Breast epithelium (tissue), 4 donors: ENCODE measurements at places on chromosomes 13 and 19.

- DNase-seq: peak; percentile 63
- H3K4me1 ChIP-seq: no peaks in the 10 kb centered on the region
- H3K4me3 ChIP-seq: no peak overlapping the region
- no peaks in the 10 kb centered on the region for H3K36me3 ChIP-seq
- H3K27me3 ChIP-seq: no peaks in the 10 kb centered on the region
Observed at GRCh38 chr19:41031916-41032315, 40.8 kb downstream of the CYP2B6 start.

- H3K36me3 ChIP-seq: no peaks in the 10 kb centered on the region
- peak overlapping the region; percentile 89 for H3K27ac ChIP-seq
- H3K4me1 ChIP-seq: no peaks in the 10 kb centered on the region
Observed at GRCh38 chr13:40221460-40222201, 444.8 kb downstream of the FOXO1 start.

- H3K4me1 ChIP-seq: no peaks in the 10 kb centered on the region
- H3K27me3 ChIP-seq: no peaks in the 10 kb centered on the region
- no peak for DNase-seq
- peak overlapping the region; percentile 13 for H3K27ac ChIP-seq
- H3K36me3 ChIP-seq: no peaks in the 10 kb centered on the region
Observed at GRCh38 chr19:3543150-3544057, 4.4 kb downstream of the TEKTIP1 start.

- no peak overlapping the region for H3K4me3 ChIP-seq
- H3K27ac ChIP-seq: no peak overlapping the region
- no peaks in the 10 kb centered on the region for H3K27me3 ChIP-seq
Observed at GRCh38 chr13:75855216-75855615, 219.1 kb downstream of the LMO7 start.

- no peaks in the 10 kb centered on the region for H3K27me3 ChIP-seq
- no peaks in the 10 kb centered on the region for H3K36me3 ChIP-seq
- no peak for DNase-seq
- no peaks in the 10 kb centered on the region for H3K4me1 ChIP-seq
- H3K4me3 ChIP-seq: no peak overlapping the region
Observed at GRCh38 chr19:56712611-56713276, 41.2 kb upstream of the ZNF835 start.

DNA sequence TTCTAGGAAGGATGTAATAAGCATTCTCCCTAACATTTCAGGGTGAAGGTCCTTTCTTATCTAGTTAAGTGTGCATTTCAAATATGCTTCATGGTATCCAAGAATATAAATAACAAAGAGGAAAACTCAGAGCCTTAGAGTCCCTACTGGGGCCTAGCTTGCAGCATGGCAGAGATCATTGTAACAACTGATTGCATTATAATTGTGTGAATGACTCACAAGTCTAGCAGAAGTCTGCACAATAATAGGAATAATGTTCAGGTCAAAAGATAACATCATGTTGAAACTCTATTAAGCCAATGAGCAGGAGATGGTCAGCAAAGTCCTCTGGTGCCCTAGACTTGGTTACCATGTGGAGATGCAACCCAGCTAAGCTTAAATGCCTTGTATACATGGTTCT, 3.4 kb downstream of the POSTN start:
- no peak overlapping the region for H3K27ac ChIP-seq
- no peak overlapping the region for H3K4me3 ChIP-seq
- no peaks in the 10 kb centered on the region for H3K27me3 ChIP-seq
- H3K4me1 ChIP-seq: no peaks in the 10 kb centered on the region
- H3K36me3 ChIP-seq: no peaks in the 10 kb centered on the region

DNA sequence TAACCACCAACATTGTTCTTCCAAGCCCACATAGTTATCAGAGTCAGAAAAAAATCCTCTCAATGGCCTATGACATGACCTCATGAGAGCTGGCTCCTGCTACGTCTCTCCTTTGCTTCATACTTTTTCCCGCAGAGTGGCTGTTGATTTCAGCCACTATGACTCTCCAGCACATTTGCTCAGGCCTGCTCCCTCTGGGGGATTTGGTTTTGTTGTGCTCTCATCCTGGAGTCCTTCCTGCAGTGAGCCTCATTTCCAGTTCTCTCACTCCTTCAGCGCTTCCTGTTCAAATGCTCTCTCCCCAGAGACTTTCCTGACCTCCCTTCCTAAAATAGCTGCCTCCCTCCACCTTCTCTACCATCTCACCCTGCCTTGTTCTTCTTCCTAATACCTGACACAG, 72.0 kb upstream of the USP29 start:
- no peaks in the 10 kb centered on the region for H3K36me3 ChIP-seq
- H3K4me3 ChIP-seq: no peak overlapping the region

GRCh38 chr13:76971851-76972829, 19.7 kb upstream of the CLN5 start:
- no peaks in the 10 kb centered on the region for H3K4me1 ChIP-seq
- no peaks in the 10 kb centered on the region for H3K27me3 ChIP-seq
- H3K36me3 ChIP-seq: no peaks in the 10 kb centered on the region

GRCh38 chr13:64007339-64007738, 2591.7 kb upstream of the PCDH20 start:
- no peaks in the 10 kb centered on the region for H3K4me1 ChIP-seq
- H3K36me3 ChIP-seq: no peaks in the 10 kb centered on the region
- no peak for DNase-seq
- H3K27me3 ChIP-seq: no peaks in the 10 kb centered on the region
- no peak overlapping the region for H3K4me3 ChIP-seq

DNA sequence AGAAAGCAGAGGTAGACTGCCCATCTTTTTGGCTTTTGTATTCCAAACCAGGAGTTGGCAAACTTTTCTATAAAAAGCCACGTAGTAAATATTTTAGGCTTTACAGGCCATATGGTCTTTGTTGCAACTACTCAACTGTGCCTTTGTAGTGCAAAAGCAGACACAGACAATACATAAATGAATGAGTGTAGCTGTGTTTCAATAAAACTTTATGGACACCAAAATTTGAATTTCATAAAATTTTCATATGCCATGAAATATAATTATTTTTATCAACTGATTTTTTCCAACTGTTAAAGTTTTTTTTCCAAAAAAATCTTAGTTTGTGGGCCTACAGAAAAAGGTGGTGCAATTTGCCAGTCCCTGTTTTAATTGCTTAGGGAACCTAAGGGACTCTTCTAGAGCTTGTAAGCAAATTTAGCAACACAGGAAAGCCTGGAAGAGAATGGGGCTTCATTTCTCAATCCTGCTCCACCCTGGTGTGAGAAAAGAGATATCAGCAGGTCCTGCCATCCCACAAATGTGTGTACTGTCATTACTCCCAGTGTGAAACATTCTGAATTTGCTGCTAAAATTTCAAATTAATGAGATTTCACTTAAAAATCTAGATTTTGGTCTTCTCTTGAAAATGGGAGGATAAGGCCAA, 194.2 kb downstream of the RGCC start:
- H3K27me3 ChIP-seq: no peaks in the 10 kb centered on the region
- H3K36me3 ChIP-seq: no peaks in the 10 kb centered on the region
- no peak overlapping the region for H3K27ac ChIP-seq
- H3K4me1 ChIP-seq: no peaks in the 10 kb centered on the region

DNA sequence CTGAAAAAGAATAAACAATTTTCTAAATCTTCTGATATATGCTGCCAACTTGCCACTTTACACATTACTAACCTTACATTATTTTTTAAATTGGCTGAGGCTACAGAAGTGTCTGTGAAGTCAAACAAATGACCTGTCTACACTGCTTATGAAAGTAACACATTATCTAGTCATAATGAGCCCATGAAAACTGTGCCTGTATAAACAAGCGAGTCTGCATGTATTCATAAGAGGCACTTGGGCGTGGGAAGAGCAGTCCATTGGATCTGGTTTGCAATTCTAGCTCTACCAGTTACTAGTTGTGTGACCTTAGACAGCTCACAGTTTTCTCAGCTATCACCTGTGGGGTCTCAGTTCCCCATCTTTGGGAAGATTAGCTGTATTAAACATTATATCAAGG, 3.1 kb downstream of the VPS36 start:
- no peaks in the 10 kb centered on the region for H3K27me3 ChIP-seq
- H3K4me1 ChIP-seq: peaks cover 15% of the 10 kb centered on the region
- H3K36me3 ChIP-seq: no peaks in the 10 kb centered on the region
- no peak for DNase-seq
- H3K4me3 ChIP-seq: no peak overlapping the region

GRCh38 chr19:56170261-56170660, 5.5 kb upstream of the GALP start:
- no peaks in the 10 kb centered on the region for H3K4me1 ChIP-seq
- H3K36me3 ChIP-seq: no peaks in the 10 kb centered on the region
- peaks cover 12% of the 10 kb centered on the region for H3K27me3 ChIP-seq
- no peak overlapping the region for H3K4me3 ChIP-seq
- no peak for DNase-seq

DNA sequence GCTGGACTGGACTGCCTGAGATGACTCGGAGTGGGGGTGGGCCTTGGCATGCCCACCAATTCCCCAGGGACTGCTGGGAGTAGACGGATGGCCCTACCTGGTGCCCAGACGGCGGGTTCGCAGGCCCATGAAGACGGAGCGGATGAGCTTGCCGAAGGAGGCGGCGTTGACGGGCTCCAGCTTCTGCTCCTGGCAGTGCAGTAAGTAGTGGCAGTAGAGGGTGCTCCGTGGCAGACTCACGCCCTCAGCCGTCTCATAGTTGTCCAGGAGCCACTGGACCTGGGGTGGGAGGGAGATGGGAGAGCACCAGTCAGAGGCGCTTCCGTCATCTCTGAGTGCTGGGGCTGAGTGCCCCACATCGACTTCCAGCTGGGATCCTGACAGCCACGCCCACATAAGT, 17.6 kb downstream of the DCAF15 start:
- DNase-seq: no peak
- no peak overlapping the region for H3K27ac ChIP-seq

- H3K36me3 ChIP-seq: no peaks in the 10 kb centered on the region
- H3K4me3 ChIP-seq: no peak overlapping the region
- H3K27ac ChIP-seq: no peak overlapping the region
- H3K27me3 ChIP-seq: no peaks in the 10 kb centered on the region
- DNase-seq: no peak
- no peaks in the 10 kb centered on the region for H3K4me1 ChIP-seq
Observed at GRCh38 chr13:32010136-32010535, 21.4 kb upstream of the FRY start.

GRCh38 chr13:24520733-24521132, 8.2 kb upstream of the PARP4 start:
- no peaks in the 10 kb centered on the region for H3K36me3 ChIP-seq
- no peaks in the 10 kb centered on the region for H3K27me3 ChIP-seq
- H3K4me3 ChIP-seq: no peak overlapping the region
- no peaks in the 10 kb centered on the region for H3K4me1 ChIP-seq
- no peak for DNase-seq
- no peak overlapping the region for H3K27ac ChIP-seq

GRCh38 chr13:31160857-31161556, 697 bp downstream of the HSPH1 start:
- DNase-seq: peak; percentile 30
- H3K4me3 ChIP-seq: peak overlapping the region; percentile 73

DNA sequence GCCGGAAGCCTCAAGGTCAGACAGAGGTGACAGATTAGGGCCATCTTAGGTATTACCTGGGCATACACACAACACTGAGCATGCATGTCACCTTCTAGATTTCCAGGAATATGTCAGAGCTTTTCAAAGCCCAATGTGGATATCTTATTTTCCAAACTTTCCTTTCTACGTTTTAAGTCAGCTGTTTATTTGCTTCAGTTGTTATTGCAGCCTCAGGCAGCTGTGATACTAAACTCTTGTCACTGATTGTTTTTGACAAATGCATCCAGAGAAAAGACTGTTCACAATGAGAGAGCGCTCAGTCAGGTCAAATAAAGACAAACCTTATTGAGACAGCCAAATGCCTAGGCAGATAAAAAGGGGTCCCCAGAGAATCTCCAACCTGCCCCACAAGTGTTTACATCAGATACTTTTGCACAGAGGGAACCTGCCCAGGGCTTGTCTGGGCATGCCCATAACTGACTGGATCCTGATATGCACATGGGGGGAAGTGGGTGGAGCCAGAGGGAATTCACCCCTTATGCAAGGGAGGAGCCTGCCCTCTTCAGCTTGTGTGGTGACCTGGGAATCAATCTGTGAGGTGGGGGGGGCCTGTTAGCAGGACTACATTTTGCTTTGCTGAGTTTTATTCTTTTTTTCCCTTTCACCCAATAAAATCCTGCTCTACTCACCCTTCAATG, 28.5 kb downstream of the MED4 start:
- H3K27me3 ChIP-seq: no peaks in the 10 kb centered on the region
- H3K4me1 ChIP-seq: no peaks in the 10 kb centered on the region
- no peak for DNase-seq
- H3K27ac ChIP-seq: no peak overlapping the region

GRCh38 chr13:75931116-75931515, 295.0 kb downstream of the LMO7 start:
- no peaks in the 10 kb centered on the region for H3K27me3 ChIP-seq
- H3K4me1 ChIP-seq: no peaks in the 10 kb centered on the region
- no peak for DNase-seq
- no peaks in the 10 kb centered on the region for H3K36me3 ChIP-seq

DNA sequence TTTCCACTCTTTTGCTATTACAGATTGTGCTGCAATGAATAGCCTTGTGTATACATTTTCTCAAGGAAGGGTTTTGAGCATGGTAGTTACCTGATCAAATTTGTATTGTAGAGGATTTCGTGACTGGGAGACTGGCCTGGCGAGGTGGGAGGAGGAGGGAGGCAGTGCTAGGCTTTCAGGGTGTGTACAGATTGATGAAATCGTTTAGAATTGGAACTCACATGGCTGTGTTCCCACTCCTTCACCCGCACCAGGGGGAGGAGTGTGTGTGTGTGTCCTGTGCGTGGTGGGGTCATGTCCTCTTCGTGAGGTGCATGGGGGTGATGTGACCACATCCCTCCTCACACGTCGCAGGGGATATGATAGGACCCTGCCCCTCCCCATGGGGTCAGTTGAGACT, 8.3 kb downstream of the PGLYRP1 start:
- peak overlapping the region; percentile 69 for H3K4me3 ChIP-seq
- peaks cover 3% of the 10 kb centered on the region for H3K27me3 ChIP-seq
- H3K4me1 ChIP-seq: peaks cover 3% of the 10 kb centered on the region
- DNase-seq: no peak

- no peak for DNase-seq
- H3K4me1 ChIP-seq: no peaks in the 10 kb centered on the region
- H3K27ac ChIP-seq: no peak overlapping the region
- H3K4me3 ChIP-seq: no peak overlapping the region
- no peaks in the 10 kb centered on the region for H3K27me3 ChIP-seq
- H3K36me3 ChIP-seq: no peaks in the 10 kb centered on the region
Observed at GRCh38 chr19:51259348-51260245, 8.7 kb downstream of the SIGLECL1 start.

DNA sequence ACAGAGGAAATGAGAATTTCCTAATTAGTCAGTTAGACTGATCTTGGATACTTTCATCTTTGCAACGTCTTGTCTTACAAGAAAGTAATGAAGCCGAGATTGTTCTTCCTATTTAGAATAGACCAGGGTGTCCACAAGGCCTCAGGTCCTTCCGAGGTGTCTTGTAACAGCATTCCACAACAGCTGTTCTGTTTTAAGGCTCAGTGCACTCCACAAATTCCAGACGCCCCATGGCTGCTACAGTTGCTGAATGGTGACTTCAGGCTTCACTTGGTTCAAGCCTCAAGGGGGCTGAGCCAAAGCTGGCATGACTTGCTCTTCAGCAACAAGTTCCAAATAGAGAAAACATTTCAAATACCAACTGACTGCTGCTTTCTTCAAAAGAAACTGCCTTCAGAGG, 143.4 kb downstream of the SHISA2 start:
- H3K4me3 ChIP-seq: no peak overlapping the region
- DNase-seq: no peak
- no peak overlapping the region for H3K27ac ChIP-seq
- no peaks in the 10 kb centered on the region for H3K36me3 ChIP-seq
